Activated gamma-delta T cell treated with Interleukin-2 at 50 U/mL for 16 hours (primary cell): ENCODE measurements at places on chromosomes 3 and 15.
A peak's percentile ranks its signal among the peaks of the same experiment; 100 is the strongest.

- no peak for DNase-seq
Observed at GRCh38 chr15:93127286-93127685, 38.3 kb upstream of the RGMA start.

GRCh38 chr3:185071287-185071800, 81.5 kb downstream of the C3orf70 start:
- no peak for DNase-seq

DNA sequence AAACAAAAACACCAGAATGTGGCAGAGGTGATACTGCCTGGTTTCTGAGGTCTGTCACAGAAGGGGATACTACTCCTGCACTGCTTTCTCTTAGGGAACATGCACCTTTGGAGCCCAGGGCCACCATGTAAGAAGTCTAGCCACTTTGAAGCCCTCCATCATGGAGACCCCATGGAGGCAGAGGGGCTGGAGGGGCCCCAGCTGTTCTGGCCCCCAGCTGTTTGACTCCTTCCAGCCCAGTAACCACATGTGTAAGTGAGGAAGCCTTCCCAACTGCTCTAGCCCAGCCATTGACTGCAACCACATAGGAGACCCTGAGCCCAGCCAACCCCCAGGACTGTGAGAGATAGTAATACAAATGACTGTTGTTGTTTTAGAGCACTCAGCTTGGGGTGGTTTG, 9.0 kb upstream of the IGDCC4 start:
- DNase-seq, result no peak

- no peak for DNase-seq
Observed at GRCh38 chr3:18827664-18828063, 320.6 kb upstream of the KCNH8 start.

DNA sequence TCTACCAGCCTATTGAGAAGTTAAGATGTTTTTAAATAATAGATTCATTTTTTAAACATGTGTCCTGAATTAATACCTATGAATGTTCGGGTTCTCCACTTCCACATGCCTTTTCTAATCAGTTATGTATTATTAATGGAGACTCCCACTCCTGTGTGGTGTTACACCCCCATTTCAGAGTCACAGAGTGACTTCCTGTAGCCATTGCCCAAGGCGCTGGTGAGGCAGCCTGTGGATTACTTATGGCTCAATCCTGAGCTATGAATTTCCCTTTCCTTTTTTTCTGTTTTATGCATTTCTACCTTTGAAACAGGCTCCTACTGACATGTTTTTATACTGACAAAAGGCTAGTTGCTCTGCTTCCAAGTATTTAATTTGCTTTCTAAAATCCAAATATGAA, 162.3 kb downstream of the GABRG3 start:
- DNase-seq, result no peak

DNA sequence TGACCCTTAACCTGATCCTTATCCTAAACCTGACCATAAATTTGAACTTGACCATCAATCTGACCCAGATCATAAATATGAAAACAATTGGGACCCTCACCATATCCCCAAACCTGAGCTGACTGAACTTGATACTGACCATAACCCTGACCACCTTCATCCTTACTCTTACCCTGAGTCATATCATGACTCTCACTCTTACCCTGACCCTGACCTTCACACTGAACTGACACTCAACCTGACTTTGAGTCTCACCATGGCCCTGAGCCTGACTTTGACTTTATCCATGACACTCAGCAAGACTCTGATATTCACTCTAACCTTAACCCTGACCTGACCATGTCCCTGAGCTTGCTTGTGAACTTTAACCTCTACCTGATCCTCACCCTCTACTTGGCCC, 34.3 kb upstream of the SLC25A26 start:
- DNase-seq, result no peak

DNA sequence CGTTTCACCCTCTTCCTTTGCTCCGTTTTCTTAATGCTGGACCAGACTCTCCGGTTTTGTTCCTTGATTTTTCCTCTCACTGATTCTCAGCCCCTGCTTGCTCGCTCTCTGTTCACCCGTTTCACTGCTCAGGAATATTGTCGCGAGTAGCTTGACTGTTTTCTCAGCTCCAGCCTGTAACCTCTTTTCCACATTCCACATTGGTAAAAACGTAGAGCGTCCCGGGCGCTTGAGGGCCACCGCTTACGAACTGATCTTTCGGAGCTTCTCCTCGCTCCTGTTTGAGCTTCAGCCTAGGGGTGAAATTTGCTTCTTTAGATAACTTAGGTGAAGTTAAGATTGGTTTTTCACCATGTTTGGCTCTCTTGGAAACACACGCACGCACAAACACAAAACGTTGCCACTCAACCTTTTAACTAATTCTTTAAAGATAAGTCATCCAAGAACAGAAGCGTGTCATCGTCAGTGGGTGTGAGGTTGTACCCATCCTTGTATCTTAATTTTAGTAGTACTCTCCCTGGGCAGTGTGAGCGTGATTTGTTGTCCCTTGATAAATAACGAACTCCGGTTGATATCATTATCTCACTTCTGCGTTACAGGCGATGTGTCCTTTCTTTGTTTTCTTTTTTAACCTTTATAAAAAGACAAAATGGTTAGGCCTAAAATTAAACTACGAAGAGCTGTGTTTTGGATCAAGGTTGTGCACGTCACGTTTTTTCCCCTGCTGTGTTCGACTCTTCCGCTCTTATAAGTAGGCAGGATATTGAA, 1.0 kb downstream of the PAK2 start:
- peak; percentile 28 for DNase-seq

GRCh38 chr15:73934281-73934680, 8.0 kb downstream of the LOXL1 start:
- DNase-seq, result no peak

- DNase-seq, result no peak
Observed at GRCh38 chr3:152383136-152383606, 114.4 kb downstream of the MBNL1 start.

DNA sequence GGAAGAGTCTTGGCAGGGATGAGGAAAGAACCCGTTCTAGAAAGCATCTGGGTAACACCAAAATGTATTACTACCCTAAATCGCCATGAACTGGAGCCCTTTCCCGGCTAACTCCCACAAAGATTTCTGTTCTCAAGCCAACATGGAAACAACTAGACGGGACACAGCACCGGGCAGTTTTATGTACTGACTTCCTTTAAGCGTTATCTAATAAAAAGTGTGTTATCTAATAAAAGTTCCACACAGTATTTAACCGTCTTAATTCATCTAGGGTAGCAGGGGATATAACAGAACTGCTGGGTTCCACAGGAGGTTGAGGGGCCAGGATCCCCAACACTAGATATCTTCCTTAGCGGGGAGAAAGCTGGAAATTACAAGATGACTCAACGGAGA, 347 bp upstream of the C3orf62 start:
- DNase-seq, result no peak

DNA sequence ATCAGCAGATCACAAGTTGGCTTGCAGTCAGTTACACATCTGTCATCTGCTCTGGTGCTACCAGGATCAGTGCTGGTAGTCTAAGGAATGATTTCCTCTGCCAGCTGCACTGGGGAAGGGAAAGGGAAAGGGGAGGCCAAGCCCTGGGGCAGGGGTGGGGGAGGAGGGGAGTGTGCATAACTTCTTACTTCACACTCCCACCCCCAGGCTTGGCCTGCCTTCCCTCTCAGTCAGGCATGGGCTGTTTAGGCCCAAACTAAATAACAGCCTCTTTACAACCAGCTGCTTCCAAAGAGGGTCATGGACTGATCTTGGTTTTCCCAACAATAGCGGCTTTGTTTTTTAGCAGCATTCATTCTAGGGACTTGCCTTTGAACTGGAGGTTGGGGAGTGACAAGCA, 86.1 kb upstream of the PSMD6 start:
- no peak for DNase-seq

DNA sequence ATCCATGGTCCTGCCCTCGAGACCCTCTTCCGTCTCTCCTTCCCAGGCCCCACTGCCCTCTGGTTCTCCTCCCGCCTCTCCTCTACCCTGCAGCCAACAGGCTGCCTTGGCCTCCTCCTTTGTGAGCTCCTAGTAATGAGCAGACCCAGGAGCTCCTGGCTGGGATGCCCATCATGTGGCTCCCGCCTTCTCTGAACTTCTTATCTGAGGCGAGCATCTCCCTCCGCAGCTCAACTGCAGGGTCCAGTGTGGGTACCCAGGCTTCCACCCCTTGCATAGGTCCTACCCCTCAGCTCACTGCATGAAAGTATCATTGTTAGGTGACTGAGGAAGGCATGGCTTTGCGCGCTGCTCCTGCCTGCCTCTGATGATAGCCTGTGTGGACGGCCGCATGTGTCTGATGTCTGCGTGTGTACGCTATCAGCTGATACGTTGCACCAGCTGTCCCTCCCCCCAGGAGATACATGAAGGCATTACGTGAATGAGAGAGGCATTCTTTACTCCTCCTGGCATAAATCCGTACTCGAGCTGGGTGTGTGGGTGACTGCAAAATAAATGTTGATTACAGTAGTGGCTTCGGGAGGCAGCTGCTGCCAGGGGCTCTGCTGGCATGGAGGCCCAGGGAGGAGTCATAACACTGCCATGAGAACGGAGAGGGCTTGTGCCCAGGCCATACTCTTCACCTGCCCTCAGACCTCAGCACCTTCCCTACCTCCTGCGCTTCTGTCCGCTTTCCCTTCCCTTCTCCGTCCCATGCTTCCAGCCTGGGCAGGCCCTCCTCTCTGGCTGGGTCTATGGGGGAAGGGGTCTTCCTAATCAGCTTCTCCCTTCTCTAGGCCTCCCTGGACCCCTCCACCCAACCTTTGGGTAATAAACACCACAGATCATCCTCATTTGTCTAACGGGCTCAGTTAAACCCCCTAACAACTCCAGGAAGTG, 48.8 kb downstream of the ZNF710 start:
- DNase-seq, result no peak

DNA sequence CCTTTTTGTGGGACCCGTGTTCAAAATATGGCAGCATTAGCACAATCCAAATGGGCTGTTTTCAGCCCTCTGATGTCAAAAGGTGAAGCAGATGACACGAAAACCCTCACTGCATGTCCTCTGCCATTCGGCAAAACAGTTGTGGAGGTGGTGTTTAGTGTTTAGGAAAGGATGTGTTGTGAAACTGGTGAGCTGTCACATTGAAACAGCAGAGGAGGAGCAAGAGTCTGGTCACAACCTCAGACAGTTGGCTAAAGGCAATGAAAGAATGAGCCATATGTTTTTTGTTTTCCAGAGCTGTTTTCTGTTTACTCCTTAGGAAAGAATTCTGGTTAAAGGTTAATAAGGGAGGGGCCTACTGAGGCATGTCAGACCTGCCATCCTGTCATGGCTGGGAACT, 140.7 kb downstream of the VPS8 start:
- DNase-seq, result no peak
